Body of pancreas (tissue), 4 donors: ENCODE measurements at places on chromosomes 7 and 10.

GRCh38 chr7:102991540-102992214, 78.9 kb downstream of the LRRC17 start:
- H3K4me1 ChIP-seq, result peaks cover 54% of the 10 kb centered on the region
- DNase-seq, result peak; percentile 77
- peak overlapping the region; percentile 57 for H3K27ac ChIP-seq

- H3K4me1 ChIP-seq, result no peaks in the 10 kb centered on the region
- no peaks in the 10 kb centered on the region for H3K36me3 ChIP-seq
- H3K27me3 ChIP-seq, result no peaks in the 10 kb centered on the region
- H3K27ac ChIP-seq, result no peak overlapping the region
- no peak for DNase-seq
- no peak overlapping the region for H3K4me3 ChIP-seq
Measured at GRCh38 chr7:21355406-21355874, 72.4 kb upstream of the SP4 start.

DNA sequence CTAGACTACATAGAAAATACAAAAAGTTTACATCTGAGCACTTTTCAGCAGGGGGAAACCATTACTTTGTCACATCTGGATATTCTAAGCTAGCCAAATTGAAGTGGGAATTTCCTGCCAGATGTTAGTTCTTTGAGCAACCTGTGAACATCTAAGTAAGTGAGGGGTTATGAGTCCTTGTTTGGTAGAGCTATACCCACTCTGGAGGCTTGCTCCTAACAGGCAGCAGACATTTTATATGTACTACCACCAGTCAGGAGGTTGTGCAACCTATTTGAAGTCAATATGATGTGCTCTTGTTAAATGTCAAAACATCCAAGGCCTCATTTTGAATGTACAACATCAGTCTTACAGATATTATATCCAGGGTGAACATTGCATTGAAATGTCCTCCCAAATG, 143.3 kb upstream of the KAT6B start:
- H3K36me3 ChIP-seq, result no peaks in the 10 kb centered on the region
- H3K4me3 ChIP-seq, result no peak overlapping the region
- peak overlapping the region; percentile 29 for H3K27ac ChIP-seq
- no peak for DNase-seq

GRCh38 chr10:43137717-43138020, 576 bp upstream of the CSGALNACT2 start:
- H3K27ac ChIP-seq, result peak overlapping the region; percentile 87
- no peaks in the 10 kb centered on the region for H3K36me3 ChIP-seq
- no peaks in the 10 kb centered on the region for H3K27me3 ChIP-seq

DNA sequence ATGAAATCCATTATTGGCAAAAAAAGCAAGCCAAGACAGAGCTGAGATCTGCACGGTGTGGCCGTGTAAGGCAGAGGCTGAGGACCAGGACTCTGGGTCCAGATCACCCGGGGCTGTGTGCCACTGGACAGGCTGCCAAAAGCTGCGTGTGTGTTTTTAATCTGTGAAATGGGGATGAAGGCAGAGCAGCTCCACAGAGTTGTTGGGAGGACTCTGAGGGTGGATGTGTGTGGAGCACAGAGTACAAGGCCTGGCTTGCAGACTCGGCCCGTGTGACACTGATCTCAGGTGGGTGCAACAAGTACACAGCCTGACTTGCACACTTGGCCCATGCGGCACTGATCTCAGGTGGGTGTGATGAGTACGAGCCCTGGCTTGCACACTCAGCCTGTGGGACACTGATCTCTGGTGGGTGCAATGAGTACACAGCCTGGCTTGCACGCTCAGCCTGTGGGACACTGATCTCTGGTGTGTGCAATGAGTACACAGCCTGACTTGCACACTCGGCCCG, 329.8 kb downstream of the DNAJB6 start:
- H3K4me3 ChIP-seq, result no peak overlapping the region
- no peak overlapping the region for H3K27ac ChIP-seq
- H3K4me1 ChIP-seq, result no peaks in the 10 kb centered on the region
- no peaks in the 10 kb centered on the region for H3K36me3 ChIP-seq
- DNase-seq, result no peak

DNA sequence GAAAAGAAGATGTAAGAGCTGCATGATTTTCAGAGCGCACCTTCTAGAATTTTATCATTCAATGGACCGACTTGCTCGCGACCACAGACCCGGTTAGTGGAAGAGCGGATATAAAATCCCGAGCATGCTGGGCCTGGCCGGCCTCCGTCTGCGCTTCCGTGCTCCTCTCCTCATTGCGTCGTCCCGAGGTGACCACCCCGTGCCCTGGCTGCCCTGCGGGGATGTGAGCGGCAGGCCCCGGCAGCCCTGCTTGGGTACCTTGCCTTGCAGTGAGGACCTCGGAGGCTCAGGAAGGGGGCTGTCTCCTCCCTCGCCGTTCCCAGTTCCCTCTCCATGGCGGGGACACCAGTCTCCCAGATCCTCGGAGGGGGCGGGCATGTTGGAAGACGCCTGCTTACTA, 330.9 kb upstream of the SHH start:
- no peaks in the 10 kb centered on the region for H3K27me3 ChIP-seq
- H3K4me1 ChIP-seq, result peaks cover 12% of the 10 kb centered on the region
- no peak overlapping the region for H3K4me3 ChIP-seq
- no peaks in the 10 kb centered on the region for H3K36me3 ChIP-seq
- H3K27ac ChIP-seq, result no peak overlapping the region
- no peak for DNase-seq

GRCh38 chr10:35979116-35979515, 337.0 kb upstream of the FZD8 start:
- no peaks in the 10 kb centered on the region for H3K27me3 ChIP-seq
- H3K4me1 ChIP-seq, result no peaks in the 10 kb centered on the region
- H3K4me3 ChIP-seq, result no peak overlapping the region
- no peak overlapping the region for H3K27ac ChIP-seq
